ENCODE measurements at places on chromosomes 4 and X.

- no peak for DNase-seq
These were observed 4.5 kb upstream of the PPP2R2C start for GRCh38 chr4:6476893-6477292.

- DNase-seq, result no peak
These were observed 44.2 kb downstream of the ABHD18 start for GRCh38 chr4:128009428-128009827.

DNA sequence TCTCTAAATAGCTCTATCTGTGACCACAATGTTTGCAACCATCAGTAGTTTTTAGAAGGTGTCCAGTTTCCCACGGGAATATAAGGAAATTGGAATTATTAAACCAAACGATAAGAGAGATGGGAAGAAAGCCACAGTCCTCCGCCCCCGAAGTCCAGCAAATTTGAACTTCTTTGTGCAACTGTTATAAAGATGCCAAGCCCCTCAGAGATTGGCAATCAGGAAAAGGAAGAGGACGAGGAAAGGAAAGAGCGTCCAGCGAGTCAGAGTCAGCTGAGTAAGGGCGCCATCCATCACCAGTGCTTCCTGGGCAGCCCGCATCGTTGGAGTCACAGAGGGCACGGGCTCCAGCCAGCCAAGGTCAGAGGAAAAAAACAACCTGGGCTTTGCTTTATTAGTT, 35.7 kb downstream of the LDB2 start:
- DNase-seq, result no peak

DNA sequence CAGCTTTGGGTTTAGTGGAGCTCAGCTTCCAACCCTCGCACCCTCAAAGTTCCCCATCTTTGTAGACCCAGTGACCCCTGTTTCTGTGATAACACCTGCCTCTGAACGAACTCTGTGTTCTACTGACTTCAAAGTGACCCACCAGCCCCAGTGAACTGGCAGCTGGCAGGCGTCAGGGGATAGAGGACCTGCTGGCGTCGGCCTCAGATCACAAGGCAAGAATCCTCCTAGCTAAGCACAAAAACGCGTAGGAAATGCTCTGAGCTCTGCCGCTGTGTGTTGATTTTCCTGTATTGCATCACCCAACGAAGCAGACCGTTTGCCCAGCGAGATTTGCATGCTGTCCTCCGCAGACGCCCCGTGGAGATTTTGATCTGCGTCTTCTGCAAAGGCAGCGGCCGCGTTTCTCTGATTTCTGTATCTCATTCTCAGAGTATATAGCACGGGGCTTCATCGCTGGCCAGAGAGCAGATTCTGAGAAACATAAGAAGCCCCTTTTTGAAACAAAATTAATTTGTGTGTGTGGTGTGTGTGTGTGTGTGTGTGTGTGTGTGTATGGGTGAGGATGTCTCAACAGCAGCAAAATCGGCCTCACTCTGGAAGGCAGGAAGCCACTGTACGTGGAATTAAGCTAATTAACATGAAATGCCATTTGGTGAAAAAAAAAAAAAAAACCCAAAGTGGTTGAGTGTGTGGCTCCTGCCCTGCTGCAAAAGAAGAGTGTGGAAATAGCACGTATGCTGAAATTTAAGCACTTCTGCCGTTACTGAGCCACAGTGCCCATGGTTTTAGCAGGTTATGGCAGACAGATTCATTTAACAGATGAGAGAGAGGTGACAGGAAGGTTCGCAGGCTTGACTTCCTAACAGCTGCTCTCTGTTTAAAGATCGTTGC, 29.2 kb upstream of the ASMTL start:
- no peak for DNase-seq

- no peak for DNase-seq
These were observed 355.4 kb downstream of the ANK2 start for GRCh38 chr4:113404841-113405240.

GRCh38 chr4:53748328-53748772, 157.1 kb upstream of the LNX1 start:
- no peak for DNase-seq

- DNase-seq, result no peak
These were observed 72.3 kb downstream of the SLC34A2 start for GRCh38 chr4:25727711-25728493.

DNA sequence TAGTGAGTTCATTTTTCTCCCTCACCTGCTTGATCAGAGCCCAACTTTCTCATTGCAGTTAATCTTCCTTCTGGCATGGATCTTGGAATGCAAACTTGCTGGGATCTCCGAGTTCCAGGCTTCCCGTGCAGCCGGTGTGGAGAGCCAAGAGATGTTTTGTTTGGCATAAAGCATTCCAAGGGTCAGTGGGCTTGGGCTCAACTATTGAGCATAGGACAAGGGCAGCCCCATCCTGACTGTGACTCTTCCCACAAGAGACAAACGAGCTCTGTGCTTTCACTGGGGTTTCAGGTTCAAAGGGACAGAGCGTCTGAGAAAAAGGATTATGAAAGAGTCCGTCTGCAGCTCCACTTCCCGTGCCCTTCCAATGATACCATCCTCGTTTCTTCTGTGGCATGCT, 10.5 kb downstream of the TLR7 start:
- DNase-seq, result no peak

Data from NCI-H1105 (cell line).